Testis (tissue), 5 donors: ENCODE measurements at places on chromosomes 7 and 10. TPM values are rescaled to one million over a fixed set of nuclear protein-coding genes. Genes with fewer than 3 reads are reported as not detected.

GRCh38 chr7:128909625-128910568, 612 bp downstream of the KCP start:
- H3K4me3 ChIP-seq, result no peak overlapping the region
- DNase-seq, result no peak
- H3K4me1 ChIP-seq, result no peaks in the 10 kb centered on the region
- no peak overlapping the region for H3K27ac ChIP-seq

- H3K27me3 ChIP-seq, result no peaks in the 10 kb centered on the region
- no peak overlapping the region for H3K4me3 ChIP-seq
- DNase-seq, result no peak
- H3K36me3 ChIP-seq, result no peaks in the 10 kb centered on the region
- H3K27ac ChIP-seq, result no peak overlapping the region
These were observed 46.4 kb downstream of the SGCE start for GRCh38 chr7:94609561-94609960.

KLF14 gene
- polyA plus RNA-seq, result 1.7 TPM

PLOD3 gene
- polyA plus RNA-seq, result 32.1 TPM

PTPRZ1 gene
- 2.2 TPM for polyA plus RNA-seq

DNA sequence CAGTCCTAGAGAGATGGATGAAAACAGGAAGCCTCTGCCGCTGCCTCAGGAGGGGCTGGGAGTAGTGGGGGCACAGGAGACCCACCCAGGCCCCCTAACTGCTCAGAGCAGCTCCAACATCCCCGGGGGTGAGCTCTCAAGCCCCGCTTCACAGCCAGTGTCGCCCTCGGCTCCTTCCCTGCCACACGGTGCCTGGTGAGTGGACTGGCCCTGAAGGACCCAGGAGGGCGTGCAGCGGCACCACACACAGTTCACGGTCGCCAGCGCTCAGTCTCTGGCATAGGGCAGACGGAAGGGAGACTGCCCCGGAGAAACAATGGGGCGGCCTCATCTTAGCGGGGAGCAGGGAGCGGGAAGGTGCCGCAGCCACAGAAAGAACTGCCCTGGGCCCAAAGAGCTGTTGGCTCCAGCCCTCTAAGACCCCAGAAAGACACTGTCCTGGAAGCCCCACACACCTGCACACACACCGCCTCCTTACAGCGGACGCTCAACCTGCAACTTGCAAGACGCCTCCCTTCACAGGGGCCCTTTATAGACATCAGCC, 1.2 kb downstream of the CLDN15 start:
- H3K36me3 ChIP-seq, result no peaks in the 10 kb centered on the region
- peaks cover 27% of the 10 kb centered on the region for H3K4me1 ChIP-seq
- no peak overlapping the region for H3K4me3 ChIP-seq
- no peak for DNase-seq
- no peak overlapping the region for H3K27ac ChIP-seq

CD36 gene
- polyA plus RNA-seq, result 12.8 TPM

CFAP46 gene
- 59.0 TPM for polyA plus RNA-seq

DNA sequence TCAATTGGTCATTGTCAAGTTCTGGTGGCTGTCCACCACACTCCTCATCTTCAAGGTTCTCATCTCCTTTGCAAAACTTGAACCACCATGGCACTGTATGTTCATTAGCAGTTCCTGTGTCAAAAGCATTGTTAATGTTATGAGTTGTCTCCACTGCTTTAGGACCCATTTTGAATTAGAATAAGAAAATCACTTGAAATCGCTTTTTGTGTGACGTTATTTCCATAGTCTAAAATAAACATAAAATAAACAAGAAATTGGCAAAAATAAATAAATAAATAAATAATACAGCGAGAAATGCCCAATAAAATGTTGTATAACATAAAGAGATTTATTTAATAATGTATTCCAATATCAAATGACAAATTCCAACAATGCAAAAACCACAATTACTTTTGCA, 195.5 kb upstream of the CDC14C start:
- H3K27ac ChIP-seq, result no peak overlapping the region
- no peak for DNase-seq
- H3K36me3 ChIP-seq, result no peaks in the 10 kb centered on the region

AGR3 gene
- polyA plus RNA-seq, result 2.0 TPM

GIMAP7 gene
- polyA plus RNA-seq, result 3.4 TPM

PCLO gene
- polyA plus RNA-seq, result 6.4 TPM

GRCh38 chr7:2258661-2259365, 16.8 kb downstream of the NUDT1 start:
- H3K36me3 ChIP-seq, result no peaks in the 10 kb centered on the region
- no peak overlapping the region for H3K27ac ChIP-seq
- no peaks in the 10 kb centered on the region for H3K27me3 ChIP-seq
- no peak overlapping the region for H3K4me3 ChIP-seq

CHN2 gene
- 8.6 TPM for polyA plus RNA-seq

- H3K36me3 ChIP-seq, result no peaks in the 10 kb centered on the region
- DNase-seq, result no peak
- no peaks in the 10 kb centered on the region for H3K4me1 ChIP-seq
- no peaks in the 10 kb centered on the region for H3K27me3 ChIP-seq
These were observed 108.4 kb downstream of the KLF6 start for GRCh38 chr10:3676564-3676963.

- no peaks in the 10 kb centered on the region for H3K4me1 ChIP-seq
- no peaks in the 10 kb centered on the region for H3K27me3 ChIP-seq
- H3K27ac ChIP-seq, result no peak overlapping the region
- no peak overlapping the region for H3K4me3 ChIP-seq
- H3K36me3 ChIP-seq, result no peaks in the 10 kb centered on the region
These were observed 2.6 kb upstream of the TBX20 start for GRCh38 chr7:35256256-35257175.

DNA sequence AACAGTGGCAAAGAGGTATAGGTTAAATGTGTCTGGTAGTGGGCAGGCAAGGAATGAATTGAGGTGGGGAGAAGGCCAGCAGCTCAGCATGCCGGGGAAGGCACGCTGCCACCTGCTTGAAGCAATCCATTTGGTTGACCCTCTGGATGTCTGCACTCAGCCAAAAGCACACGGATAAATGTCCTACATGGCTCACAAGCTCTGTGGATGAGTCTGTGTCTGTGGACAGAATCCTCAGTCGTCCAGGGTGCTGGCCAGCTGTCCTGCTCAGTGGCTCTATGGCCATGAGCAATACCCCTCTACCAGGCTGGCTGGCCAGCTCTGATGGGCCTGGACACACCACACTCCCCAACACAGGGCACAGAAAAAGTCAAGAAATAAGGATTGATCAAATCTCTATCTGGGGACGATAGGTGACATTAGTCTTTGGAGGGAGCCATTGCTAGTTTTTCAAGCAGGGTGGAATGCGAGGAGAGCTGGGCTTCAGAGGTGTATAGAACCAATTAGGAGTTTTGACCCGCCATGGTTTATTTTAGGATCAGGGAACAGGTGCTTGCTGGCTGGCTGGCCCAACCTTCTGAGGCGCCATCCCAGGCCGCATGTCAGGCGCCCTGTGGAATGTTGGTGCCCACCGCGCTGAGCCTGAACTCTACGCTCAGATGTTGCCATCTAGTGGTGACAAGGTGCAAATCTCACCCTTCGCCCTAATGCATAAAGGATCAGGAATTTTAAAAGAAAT, 493.4 kb downstream of the TNS3 start:
- no peaks in the 10 kb centered on the region for H3K36me3 ChIP-seq
- peak; percentile 74 for DNase-seq
- H3K27me3 ChIP-seq, result no peaks in the 10 kb centered on the region

DNA sequence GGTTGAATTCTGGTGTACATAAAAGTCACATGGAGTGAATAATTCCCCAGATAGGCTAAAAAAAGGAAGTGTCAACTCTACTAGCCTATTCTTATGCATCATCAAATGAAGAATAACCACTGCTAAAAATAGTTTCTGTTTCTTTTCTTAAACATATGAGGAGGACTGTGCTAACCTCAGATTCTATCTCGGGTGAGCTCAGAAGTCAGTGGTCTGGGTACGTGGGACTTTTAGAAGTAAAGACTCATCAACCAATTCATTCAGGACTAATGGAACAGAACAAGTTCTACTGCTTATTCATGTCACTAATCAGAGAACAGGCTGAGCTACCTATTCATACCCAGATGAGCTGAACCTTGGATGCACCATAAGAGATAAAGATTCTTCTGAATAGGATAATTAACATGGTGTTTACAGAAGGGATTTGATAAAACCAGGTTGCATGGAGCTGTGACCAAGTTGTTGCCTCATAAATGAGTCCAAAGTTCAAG, 9.5 kb upstream of the ASAH2 start:
- no peaks in the 10 kb centered on the region for H3K36me3 ChIP-seq
- H3K27me3 ChIP-seq, result no peaks in the 10 kb centered on the region
- H3K4me3 ChIP-seq, result no peak overlapping the region
- no peaks in the 10 kb centered on the region for H3K4me1 ChIP-seq
- H3K27ac ChIP-seq, result no peak overlapping the region

DNA sequence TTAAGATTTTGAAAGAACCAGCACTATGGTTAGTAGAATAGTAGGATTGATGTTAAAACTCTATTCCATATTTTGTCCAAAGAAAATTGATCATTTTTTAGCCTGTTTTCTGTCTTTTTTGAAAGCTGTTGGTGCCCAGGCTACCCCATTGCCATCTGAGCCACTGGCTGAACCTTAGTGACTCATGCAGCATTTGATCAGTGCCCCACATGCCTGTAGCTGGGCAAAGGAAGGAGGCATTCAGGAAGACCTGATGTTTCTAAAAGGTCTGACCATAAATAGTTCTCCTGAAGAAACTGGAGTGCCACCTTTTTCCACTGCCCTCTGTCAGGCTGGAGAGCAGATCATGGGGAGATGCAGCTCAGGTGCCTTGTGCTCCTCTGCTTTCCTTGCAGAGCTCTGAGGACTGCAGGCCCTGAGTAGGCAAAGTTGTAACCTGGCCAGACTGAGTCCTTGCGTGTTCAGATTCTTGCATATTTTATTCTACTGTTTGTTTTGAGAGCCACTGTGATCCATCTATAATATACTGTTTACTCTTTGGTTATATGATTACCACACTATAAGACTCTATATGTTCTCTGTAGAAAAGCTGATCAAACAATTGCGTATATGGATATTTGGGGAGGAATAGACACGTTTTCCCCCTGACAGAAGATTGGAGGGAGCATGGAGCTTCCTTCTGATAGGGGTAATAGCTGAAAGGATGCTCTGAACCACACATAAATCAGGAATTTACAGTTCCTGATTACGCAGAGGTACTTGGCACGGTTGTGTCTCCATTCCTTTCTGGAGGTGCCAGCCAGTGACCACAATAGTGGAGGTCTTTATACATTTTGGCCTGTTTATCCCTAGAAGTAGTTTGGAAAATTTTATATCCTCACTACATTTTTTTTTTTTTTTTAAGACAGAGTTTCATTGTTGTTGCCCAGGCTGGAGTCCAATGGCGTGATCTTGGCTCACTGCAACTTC, 48.9 kb upstream of the GJD4 start:
- no peak overlapping the region for H3K4me3 ChIP-seq
- no peak for DNase-seq
- H3K36me3 ChIP-seq, result no peaks in the 10 kb centered on the region
